ENCODE measurements at places on chromosomes 6 and 20.
A peak's percentile ranks its signal among the peaks of the same experiment; 100 is the strongest.

- DNase-seq = no peak
Measured at GRCh38 chr6:109962271-109962670, 15.8 kb upstream of the GPR6 start.

DNA sequence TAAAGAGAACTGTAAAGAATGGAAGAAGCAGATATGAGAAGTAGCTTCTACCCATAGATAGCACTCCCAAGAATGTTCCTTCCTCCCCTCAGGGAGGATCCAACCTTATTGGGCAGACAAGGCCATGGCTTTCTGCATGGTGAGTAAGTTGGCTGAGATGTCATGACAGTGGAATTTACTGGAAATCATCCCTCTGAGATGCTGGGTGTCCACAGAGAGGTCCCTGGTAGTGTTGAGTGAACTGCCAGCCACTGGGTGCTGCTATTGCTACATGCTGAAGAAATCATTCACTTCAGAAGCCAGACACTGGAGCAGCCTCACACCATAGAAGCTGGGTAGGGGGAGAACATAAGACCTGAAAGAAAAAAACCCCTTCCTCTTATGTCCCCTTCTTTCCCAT lies 46.4 kb upstream of the FERMT1 start:
- peak; percentile 49 for DNase-seq

DNA sequence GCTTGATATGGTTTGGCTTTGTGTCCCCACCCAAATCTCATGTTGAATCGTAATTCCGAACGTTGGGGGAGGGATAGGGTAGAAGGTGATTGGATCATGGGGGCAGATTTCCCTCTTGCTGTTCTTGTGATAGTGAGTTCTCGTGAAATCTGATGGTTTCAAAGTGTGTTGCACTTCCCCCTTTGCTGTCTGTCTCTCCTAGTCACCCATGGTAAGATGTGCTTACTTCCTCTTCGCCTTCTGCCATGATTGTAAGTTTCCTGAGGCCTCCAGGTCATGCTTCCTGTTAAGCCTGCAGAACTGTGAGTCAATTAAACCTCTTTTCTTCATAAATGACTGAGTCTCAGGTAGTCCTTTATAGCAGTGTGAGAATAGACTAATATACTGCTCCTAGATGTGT lies 19.9 kb downstream of the PFDN4 start:
- no peak for DNase-seq

DNA sequence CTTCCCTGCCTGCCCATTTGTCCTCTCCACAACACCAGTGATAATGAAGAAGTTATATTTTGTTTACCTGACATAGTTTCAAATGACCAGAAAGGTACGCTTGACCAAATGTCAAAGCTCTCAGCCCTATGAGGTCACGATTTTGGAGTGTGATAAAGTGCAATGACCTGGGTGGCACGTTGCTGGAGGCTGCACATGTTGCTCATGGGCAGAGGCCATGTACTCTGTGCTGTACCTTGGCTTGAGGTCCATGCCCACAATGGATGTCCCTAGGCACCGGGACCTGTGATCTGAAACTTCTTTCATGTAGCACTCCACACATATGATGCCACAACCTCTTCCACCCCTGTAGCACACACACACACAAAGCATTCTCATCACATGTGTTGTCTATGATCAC lies 164.0 kb upstream of the HEY2 start:
- DNase-seq = no peak

DNA sequence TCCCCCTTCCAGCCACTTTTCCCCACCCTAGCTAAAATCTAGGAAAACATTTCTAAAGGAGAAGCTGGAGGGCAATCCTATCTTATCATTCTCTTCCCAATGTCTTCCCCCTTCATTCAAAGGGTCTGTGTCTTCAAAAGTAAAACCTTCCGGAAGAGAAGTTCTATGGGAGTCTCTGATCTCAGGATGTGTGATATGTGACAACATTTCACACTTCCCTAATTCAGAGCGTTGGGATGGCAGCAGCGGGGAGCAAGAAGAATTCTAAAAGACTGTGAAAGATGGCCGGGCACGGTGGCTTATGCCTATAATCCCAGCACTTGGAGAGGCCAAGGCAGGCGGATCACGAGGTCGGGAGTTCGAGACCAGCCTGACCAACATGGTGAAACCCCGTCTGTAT lies 65.4 kb upstream of the AKIRIN2 start:
- no peak for DNase-seq

- no peak for DNase-seq
Measured at GRCh38 chr6:20744911-20745557, 210.8 kb downstream of the CDKAL1 start.

- peak; percentile 40 for DNase-seq
Measured at GRCh38 chr20:33450867-33451266, 7.3 kb upstream of the SNTA1 start.

- DNase-seq = peak; percentile 38
Measured at GRCh38 chr6:37024656-37025337, 19.3 kb downstream of the FGD2 start.

DNA sequence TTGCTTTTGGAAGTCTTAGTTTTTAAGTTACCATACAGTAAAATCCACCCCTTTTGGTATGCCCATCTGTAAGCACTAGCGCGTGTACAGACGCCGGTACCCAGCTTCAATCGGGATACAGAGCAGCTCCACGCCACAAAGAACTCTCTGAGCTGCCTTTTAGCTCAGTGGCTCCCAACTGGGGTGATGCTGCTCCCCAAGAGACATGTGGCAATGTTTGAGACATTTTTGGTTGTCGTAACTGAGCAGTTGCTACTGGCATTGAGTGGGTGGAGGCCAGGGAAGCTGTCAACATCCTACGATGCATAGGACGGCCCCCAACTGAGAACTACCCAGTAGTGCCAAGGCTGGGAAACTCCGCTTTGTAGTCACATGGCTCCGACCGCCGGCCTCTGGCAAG lies 73.3 kb downstream of the BMP7 start:
- DNase-seq = no peak

GRCh38 chr20:32168184-32168910 lies 39.2 kb downstream of the PLAGL2 start:
- peak; percentile 72 for DNase-seq

DNA sequence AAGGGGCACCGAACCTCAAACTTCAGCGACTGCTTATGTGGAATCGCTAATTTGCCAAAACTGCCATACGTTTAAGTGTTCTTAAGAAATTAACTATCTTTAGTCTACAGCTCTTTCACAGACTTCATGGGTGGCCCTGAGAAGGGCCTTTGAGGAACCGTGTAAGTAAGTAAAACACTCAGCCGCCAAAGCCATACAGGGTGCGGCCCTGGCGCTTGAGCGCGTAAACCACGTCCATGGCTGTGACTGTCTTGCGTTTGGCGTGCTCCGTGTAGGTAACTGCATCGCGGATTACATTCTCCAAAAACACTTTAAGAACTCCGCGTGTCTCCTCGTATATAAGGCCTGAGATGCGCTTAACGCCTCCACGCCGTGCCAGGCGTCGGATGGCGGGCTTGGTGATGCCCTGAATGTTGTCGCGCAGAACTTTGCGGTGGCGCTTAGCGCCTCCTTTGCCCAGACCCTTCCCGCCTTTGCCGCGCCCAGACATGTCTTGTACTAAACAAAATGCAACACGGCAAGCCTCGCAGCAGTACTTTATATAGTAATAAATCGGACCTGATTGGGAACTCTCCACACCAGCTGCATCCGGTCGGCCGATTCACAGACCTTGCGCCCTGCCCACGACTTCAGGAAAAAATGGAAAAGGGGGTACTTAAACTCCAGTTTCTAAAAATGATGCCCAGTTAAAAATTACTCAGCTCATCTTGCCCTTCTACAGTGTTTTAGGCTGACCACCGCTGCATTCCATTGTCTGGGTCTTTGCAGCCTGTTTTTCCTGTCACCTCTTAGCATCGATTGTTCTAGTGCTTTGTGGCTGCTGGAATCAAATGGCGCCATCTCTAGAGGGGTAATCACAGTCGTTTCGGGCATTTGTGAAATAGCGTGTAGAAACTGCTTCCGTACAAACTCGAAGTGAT lies 38.9 kb downstream of the OR2B2 start:
- peak; percentile 86 for DNase-seq

GRCh38 chr6:72869621-72870020 lies 247.8 kb downstream of the KCNQ5 start:
- no peak for DNase-seq

DNA sequence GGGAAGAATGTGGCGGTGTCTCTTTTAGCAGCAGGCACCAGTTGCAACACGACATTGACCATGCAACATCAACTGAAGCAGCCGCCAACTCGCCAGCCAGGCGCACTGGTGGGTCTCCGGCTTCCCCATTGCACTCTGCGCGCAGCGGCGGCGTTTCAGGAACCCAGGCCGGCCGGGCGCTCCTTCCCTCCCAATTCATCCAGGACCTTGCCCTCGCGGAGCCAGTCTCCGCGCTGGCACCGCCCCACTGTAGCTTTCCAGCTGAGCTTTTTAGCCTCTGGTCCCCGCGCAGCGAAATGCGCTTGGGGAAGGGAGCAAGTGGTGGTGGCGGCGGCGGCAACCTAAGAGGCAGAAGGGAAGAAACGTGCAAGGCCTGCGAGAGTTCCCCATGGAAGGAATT lies 297.9 kb upstream of the RIMS1 start:
- no peak for DNase-seq

DNA sequence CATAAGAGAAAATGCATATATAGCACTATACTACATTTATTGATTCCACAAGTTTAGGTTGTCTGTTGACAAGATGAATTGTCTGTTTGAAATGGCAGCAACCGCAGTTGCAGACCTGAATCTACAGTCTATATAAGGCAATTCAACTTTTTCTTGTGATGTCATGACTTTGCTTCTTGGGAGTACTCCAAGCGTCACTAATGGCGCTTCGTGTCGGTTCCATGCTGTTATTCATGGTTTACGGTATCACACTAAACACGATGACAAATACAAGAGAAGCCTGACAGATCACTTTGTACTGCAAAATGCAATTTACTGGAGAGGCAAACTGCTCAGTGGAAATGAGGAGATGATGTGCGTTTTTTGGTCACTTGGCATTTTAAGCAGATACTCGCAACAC lies 280.3 kb upstream of the TCF21 start:
- DNase-seq = no peak

DNA sequence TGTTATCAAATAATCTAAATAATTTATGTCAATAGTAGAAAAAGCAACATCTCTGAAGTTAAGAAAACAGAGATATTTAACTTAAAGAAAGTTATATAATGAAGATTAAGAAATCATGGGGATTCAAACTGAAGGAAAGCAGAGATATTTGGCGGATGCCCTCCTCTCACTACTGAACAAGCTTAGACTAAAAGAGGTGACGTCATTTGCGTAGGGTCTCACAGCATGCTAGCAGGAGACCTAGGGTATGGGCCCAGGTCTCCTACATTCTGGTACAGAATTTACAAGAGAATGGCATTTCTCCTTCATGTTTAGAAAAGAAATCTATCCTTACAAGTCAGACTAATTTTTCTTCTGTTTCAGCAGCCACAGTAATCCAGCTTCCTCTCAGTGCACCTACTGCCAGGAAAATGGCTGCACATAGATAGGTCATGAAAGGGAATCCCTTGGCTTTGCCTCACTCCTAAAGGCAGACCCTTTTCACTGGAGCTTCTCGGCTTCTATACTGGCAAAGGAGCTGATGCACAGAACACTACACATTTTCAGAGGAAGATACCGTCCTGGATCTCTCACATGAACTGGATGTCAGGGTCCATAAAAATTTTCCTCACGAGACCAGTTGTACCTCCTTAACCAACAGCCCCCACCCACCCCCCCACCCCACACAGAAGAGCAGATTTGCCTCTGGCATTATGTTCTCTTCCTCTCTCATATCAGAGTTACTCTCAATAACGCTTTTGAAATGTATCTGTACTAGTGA lies 41.8 kb upstream of the DST start:
- no peak for DNase-seq

DNA sequence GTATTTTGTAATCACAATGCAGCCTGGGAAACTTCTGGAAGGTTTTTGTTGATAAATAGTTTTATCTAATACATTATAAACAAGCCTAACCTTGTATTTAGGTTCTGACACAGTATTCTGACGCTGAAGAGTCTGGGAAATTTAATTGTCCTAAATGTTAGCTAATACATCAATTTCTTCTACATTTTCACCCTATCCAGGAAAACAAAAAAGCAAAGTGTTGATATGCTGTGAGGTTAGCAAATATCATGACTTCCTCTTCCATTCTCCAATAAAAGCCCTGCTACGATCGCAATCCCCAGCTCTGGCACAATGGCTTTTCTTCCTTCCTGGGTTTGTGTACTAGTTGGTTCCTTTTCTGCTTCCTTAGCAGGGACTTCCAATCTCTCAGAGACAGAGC lies at the start of gene C6orf58:
Gene C6orf58, plus strand, starts transcription at position 301 of the 400 bp plus-strand sequence. Its CDS starts 12 bp downstream, at position 313.
- no peak for DNase-seq

GRCh38 chr20:9809271-9809670 lies 29.6 kb downstream of the PAK5 start:
- no peak for DNase-seq

DNA sequence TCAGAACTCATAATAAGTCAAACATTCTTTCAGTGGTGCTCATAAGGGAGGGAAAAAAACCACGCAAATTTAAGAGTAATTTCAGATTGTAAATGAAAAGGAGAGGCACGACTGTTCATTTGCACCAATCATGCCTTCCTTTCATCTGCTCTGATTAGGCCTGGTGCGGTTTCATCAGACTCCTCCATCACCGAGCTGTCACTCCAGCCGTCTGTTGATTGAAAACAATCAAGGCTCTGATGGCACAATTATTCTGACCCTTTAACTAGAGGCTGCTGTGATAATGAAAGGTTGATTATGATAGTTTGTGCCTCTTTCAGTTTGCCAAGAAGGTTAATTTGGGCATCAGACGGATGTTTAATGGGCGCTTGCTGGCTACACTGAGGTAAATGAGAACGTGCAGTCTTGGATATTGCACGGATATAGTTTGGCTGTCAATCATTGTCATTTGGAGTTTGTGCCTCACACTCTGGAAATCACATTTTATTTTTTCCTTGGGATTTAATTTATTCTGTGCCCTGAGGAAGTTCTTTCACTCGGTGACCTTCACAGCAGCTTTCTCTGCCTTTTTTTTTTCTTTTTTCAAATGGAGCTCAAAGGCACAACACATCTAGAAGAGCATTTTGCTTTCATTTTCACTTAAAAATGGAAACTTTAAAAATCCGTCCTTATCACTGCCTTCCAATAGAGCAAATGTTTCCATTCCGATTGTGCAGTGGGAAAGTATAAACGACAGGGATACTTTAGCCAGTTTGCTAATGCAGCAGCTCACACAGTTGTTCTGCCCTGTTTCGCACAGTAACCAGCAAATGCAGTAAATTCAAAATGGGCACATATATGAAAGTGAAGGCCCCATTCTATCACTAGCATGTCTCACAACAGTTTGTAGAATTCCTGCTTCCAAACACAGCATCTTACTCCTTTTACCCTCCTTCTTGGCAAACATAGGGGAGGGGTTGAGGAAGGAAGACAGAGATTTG lies 172.8 kb downstream of the KLHL32 start:
- peak; percentile 3 for DNase-seq

- no peak for DNase-seq
Measured at GRCh38 chr6:24504649-24505586, 10.1 kb downstream of the ALDH5A1 start.

DNA sequence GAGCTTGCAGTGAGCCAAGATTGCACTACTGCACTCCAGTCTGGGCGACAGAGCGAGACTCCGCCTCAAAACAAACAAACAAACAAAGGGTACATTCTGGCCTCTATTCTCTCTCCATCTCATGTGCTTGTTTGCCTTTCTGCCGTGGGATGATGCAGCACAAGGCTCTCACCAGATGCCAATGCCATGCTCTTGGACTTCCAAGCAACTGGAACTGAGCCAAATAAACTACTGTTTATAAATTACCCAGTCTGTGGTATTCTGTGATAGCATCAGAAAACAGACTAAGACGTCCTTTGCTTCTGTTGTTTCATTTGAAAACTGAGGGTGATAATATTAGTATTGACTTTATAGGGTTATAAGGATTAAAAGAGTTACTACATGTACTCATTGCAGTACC lies 3.6 kb upstream of the BRD2 start:
- no peak for DNase-seq
